ENCODE measurements at places on chromosomes 5 and 9.

DNA sequence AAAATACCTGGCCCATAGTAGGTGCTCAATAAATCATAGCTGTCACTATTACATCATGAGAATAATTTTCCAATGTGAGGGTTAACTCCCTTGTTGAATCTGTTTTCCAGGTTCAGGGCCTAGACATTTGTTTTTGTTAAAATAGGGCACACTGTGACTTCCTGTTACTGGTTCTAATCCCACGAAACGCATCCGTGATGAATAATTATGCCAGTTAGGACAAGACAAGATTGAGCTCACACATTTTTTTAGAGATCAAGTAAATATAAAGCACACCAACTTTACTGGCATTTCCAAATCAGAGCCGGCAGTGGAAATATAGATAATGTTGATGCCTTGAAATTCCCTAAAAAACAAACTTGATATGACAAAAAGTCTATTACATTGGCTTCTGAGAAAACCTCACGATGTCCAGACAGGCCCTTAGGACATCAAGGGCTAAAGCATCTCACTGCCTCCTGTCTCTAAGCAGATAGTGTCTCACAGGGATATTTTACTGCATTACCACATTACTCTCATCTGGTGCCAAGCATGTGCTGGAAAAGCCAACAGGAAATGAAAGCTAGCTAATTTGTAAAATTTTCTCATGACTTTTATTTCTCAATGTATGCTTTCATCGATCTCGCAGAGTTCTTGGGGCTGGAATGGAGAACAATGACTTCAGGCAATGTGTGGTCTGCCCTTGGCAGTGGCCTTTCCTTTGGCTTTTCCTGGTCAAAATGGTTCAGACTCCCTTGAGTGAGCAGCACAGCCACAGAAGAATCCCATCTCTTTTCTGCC is 414.3 kb upstream of the PAPPA start:
- no peak for DNase-seq

DNA sequence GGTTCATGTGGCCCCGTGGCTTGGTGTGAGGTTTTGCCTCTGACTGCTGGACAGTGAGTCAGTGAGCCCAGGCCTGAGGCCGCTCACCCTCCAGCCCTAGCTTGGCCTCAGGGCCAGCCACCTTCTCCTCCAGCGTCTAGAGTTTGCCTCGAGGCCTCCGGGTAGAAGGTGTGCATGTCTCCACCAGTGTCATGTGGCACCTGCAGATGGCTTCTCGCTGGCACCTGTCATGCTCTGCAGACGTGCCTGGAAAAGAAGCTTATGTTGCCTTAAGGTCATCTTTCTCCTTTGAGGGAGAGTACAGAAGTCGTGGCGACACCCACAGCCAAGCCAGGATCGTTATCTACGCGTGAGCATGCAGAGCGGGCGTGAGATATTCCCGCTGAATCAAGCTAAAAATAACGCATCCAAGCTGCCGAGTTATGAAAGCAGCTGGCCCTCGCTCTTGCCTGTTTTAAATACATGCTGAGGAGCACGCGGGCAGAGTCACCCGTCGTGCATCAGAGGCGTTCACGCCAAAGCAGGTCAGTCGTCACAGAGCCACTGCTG is 79.7 kb upstream of the FCN2 start:
- DNase-seq = no peak

DNA sequence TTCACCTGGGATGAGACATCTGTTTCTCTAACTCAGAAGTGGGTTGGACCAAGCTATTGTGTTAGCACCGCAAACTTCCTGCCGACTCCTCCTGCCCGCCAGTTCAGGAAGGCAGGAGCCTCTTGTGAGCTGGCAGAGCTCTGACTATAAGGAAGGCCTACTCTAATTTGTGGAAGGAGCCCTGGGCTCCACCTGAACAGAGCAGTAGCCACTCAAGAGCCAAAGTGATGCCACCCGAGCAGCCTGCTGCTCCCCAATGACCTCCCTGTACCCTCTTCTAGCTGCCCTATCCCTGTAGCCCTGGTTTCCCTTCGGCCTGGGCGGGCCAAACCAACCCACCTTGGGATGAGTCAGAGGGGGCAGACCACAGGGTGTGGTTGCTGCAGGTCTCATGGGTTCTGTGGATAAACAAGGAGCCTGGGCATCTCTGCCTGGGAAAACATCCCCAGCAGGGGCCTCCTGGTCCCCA is 81.6 kb downstream of the PSD2 start:
- DNase-seq = no peak

- DNase-seq = no peak
Observed at GRCh38 chr5:132750471-132751230, 3.4 kb downstream of the CCNI2 start.

DNA sequence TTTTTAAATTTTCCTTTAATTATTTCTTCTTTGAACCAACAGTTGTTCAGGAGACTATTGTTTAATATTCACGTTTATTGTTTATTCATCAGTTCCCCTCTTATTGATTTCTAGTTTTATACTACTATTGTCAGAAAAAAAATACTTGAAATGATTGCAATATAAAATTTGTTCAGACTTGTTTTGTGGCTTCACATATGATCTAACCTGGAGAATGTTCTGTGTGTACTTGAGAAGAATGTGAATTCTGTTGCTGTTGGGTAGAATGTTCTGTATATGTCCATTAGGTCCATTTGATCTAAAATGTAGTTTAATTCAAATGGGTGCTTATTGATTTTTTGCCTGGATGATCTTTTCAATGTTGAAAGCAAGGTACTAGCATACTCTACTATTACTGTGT is 408.7 kb upstream of the RIOK2 start:
- no peak for DNase-seq

GRCh38 chr5:125870256-125870655 is 553.0 kb upstream of the GRAMD2B start:
- no peak for DNase-seq

DNA sequence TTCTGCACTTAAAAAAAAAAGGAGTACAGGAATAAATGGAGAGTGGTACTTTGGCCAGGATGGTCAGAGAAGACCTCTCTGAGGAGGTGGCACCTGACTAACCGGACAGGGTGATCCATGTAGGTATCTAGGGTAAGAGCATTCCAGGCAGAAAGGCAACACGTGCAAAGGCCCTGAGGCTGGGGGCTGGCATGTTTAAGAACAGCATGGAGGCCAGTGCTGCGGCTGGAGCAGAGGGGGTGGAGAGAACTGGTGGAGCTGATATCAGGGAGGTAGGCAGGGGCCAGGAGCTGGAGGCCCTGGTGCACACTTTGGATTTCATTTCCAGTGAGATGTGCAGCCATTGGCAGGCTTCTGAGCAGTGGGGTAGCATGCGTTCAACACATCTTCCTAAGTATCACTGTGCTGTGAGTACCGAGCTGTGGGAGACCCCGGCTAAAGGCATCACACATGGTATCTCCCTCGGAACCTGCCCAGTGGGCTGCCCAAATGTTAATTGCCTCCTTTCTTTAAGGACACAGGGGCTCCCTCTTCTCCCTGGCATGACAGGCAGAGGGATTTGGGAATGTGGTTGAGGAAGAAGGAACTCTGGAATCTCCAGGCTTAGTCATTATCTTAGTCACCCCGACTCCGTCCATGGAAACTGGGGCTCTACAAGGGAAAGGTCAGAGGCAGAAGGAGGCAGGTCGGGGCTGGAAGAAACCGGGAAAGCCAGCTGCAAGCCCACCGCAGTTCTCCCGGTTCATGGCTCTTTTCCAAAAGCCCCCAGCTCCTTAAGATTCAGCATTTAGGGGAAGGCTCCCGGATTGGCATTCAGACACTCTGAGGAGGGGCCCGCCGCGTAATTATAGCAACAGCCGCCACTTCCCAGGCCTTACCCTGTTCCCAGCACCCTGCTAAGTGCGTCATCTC is 18.6 kb downstream of the SLC6A7 start:
- DNase-seq = no peak

DNA sequence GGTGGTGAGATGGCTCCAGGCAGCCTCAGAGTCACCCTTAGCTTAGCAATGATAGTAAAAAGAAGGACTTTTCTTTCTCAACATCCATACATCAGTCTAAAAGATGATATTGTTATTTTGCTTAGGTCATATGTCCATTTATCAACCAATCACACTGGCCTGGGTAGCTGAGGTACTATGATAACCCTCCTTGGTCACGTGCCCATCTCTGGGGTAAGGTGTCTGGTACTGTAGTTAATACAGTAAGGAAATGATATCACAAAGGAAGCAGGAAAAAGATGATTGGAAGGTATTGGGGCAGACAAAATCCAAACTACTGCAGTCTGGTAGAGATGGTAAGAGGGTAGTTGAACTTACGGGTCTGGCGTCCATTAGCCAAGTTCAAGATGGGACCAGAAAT is 5.1 kb upstream of the SMAD5 start:
- DNase-seq = no peak

GRCh38 chr5:32323741-32324140 is 11.0 kb upstream of the MTMR12 start:
- DNase-seq = no peak

GRCh38 chr5:5512543-5512942 is 90.1 kb downstream of the ICE1 start:
- DNase-seq = no peak

DNA sequence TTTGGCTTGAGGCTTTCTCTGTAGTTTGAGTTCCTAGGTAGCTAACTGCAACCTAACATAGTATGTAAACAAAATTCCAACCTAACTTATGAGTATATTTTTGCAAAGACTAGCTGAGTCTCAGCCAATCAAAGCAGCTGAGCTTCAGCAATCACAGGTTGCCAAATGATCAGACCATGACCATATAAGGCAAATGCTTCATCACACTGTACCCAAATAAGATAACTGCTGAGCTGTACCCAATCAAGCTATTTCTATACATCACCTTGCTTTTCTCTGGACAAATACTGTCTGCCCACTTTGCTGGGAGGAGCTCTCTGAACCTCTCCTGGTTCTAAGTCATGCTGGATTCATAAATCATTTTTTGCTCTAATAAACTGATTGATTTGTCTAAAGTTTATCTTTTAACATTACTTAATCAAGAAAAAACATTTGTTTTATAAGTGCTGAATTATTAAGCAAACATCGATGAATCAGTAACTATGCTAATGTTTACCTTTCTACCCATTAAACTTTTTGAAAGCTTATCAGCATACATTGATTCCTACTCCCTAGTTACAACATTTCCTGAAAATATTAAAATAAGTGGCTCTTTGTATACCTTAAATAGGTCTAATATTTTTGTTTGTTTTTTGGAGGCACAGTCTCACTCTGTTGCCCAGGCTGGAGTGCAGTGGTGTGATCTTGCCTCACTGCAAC is 129.7 kb upstream of the PCA3 start:
- DNase-seq = no peak
